Fibroblast of upper back skin (primary cell): ENCODE measurements at places on chromosomes 3 and 15.

DNA sequence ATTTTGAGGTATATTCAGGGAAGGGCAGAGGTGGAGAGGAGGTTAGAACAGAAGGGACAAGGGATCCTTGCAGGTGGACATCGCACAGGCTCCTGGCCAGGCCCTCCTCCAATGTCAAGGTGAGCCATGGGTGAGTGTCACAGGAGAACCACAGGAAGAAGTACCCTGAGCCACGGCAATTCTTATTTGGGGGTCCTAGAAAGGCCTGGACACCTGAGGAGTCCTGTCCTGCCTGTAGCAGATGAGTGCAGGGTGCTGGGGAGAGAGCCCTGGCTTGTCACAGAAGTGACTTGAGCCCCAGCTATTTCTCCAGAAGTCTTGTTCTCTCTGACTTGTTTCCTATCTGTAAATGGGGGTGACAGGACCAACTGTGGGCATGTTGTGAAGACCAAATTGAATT, 4.3 kb downstream of the SLC6A20 start:
- DNase-seq, result no peak

DNA sequence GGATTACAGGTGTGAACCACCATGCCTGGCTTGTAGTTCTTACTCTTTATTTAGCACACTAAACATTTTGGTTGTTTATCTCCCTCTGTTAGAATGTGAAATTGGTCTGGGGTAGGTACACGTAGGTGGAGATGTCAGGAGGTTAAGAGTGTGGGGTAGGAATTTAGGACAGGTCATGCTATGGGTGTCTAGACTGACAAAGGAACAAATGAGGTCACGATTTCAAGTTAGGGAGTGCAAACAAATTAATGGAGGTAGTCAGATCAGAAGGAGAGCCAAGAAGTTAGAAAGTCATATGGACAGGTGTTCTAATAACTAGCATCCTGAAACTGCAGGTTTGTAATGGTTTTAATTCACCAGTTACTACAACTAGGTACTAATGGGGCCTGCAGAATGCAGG, 19.8 kb downstream of the CDV3 start:
- no peak for DNase-seq

GRCh38 chr3:11944052-11944673, 60.0 kb upstream of the SYN2 start:
- no peak for DNase-seq

DNA sequence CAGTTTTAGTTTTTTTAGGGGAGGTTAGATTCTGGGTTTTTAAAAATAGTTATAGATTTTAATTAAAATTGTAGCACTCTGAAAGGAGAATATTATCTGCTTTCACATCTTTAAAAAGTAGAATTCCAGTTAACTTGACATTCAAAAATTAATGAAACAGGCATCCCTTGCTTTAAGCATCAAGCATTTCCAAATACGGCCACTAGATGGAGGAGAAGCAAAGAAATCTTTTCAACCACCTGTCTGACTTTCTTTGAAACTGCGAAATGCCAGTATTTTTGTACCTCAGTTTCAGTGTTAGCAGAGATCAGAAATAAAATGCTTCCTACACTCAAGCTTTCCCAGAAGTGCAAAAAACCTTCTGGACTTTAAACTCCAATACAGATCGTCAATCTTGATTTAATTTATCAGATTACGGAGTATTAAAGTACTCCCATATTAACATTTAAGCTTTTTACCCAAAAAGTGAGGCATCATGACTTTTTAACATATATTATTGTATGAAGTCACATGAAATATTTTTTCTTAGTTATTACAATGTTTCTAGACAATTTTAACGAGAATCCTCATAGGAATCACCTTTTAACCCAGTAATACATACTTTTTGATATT, 153.3 kb downstream of the P3H2 start:
- peak; percentile 62 for DNase-seq

DNA sequence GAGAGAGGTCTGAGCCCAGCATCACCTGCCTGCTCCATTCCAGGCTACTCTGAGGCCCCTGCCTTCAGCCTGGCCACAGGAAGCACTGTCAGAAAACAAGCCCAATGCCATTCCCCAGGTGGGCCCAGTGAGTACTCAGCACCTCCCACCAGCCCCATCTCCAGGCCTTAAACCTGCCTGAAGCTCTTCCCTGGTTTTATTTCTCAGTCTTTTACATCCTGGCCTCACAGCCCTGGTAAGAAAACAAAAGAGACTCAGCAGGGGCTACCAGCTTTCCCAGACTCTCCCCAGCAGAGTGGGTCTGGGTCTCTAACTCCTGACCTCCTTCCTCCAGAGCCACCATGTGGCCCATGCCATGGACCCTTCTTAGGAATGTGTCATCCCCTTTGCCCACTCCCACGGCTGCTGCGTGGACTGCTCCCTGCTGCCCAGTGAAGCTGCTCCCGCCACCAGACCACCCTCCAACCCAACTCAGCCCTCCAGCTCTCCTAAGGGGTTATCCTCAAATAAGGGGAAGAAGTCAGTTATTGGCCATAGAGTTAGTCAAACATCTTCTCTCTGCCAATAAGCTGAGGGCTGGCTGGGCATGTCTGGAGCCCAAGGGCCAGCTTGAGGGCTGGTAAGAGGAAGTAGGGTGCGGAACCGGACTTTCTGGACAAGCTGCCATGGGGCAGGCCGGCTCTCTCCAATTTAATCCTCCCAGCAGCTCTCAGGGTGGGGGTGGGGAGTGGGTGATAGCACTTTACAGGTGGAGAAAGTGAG, 116.7 kb upstream of the LINGO1 start:
- no peak for DNase-seq

GRCh38 chr15:88752951-88753350, 50.3 kb upstream of the ACAN start:
- DNase-seq, result peak; percentile 10

GRCh38 chr3:188578576-188579363, 424.8 kb downstream of the LPP start:
- DNase-seq, result peak; percentile 95

DNA sequence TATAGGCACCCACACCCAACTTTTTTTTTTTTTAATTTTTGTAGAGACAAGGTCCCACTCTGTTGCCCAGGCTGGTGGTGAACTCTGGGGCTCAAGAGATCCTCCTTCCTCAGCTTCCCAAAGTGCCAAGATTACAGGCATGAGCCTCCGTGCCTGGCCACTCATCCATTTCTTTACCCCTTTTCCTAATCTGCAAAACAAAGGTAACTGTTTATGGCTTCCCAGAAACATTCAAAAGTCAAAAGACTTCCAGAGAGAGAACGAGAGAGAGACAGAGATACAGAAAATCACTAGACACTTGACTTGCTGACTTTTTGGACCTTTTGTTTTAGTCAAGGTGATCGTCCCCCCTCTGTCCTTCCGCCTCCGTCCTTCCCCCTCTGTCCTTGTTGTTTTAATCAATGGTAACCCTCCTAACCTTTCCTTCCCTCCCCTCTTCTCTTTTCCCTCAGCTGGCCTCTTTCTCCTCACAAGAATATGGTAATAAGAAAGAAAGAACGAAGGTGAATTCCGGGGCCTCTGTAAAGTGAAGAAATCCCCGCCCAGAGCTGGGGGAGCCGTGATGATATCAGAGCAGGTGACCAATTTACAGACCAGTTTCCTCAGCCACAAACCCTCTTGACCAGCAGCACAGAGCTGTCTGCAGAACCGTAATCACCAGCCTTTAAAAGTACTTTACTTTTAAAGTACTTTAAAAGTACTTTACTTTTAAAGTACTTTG, 21.9 kb downstream of the KLHL6 start:
- DNase-seq, result no peak

GRCh38 chr3:197023241-197023997, 6.2 kb downstream of the MELTF start:
- no peak for DNase-seq

DNA sequence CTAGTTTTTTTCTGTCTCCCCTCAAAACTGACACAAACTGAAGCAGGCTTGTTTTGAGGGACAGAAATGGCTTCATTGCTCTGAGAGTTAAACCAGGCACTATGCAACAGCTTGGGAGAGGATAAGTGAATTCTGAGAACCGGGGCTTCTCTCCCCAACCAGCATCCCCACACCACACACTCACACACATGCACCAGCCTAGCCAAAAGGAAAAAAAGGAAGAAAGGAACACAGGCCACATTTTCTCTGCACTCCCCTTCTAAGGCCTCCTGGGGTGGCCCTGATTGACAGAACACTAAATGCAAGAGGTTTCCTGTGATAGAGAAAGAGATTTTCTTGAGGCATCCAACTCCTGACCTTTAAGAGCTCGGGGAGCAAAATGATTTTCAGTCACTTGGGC, 177.5 kb downstream of the TLE3 start:
- DNase-seq, result no peak

DNA sequence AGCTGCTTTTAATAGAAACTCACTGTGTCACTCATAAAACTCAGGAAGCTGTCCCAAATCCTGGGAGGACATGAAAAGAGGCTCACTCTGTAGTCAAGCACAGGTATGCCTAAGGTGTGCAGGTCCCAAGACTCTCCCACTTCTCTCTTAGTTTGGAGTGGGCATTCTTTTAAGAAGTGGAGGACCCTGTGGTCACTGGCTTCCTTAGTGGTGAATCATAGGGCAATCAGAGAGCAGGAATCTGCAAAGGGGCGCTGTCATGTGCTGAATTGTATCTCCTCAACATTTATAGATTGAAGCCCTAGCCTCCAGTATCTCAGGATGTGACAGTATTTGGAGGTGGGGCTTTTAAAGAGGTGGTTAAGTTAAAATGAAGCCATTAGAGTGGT, 47.2 kb upstream of the ZBTB38 start:
- DNase-seq, result peak; percentile 49

GRCh38 chr3:155805204-155805801, 775 bp downstream of the C3orf33 start:
- DNase-seq, result peak; percentile 12

DNA sequence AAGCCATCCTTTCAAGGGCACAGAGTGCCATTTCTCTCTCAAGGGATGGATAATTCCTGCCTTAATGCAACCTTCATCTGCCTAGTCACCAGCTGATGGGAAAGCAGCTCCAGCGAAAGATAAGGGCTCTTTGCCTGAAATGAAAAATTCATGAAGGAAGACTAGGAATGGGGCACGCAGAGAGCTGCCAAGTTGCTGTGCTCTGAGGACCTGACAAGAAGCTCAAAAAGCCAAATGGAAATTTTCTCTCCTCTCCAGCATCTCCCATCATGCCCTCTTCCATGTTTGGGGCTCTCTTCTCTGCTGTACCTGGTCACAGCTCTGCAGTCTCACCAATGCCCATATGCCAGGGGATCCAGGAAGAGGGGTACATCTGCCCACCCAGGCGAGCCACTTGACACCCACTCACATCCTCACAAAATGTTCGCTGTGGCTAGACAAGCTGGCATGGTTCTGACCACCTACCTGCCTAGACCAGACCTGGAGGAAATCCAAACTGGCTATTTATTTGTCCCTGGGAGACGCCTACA, 29.3 kb upstream of the ABHD2 start:
- DNase-seq, result no peak

- no peak for DNase-seq
Observed at GRCh38 chr15:91472316-91472756, 372.3 kb downstream of the SV2B start.

DNA sequence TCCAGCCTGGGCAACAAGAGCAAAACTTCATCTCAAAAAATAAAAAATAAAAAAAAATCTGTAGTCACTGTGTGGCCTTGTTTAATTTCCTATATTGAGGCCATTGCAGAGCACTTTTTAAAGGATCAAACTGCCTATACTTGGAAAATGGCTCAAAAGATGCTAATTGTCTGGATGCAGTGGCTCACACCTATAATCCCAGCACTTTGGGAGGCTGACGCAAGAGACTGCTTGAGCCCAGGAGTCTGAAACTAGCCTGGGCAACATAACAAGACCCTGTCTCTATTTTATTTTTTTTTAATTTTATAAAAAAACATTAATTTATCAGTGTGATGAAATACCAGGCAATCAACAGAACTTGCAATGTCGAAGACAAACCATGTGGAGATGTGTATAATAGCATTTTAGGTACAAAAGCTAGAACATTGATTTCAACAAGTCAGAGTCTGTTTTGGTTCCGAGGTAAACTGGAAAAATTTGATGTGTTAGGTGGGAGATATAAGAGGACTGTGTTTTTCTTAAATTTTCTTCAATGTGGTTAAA, 47.0 kb upstream of the SETD2 start:
- no peak for DNase-seq

GRCh38 chr3:65783117-65783516, 255.6 kb downstream of the MAGI1 start:
- peak; percentile 27 for DNase-seq

GRCh38 chr3:68893600-68894239, 38.6 kb downstream of the TAFA4 start:
- DNase-seq, result peak; percentile 41

DNA sequence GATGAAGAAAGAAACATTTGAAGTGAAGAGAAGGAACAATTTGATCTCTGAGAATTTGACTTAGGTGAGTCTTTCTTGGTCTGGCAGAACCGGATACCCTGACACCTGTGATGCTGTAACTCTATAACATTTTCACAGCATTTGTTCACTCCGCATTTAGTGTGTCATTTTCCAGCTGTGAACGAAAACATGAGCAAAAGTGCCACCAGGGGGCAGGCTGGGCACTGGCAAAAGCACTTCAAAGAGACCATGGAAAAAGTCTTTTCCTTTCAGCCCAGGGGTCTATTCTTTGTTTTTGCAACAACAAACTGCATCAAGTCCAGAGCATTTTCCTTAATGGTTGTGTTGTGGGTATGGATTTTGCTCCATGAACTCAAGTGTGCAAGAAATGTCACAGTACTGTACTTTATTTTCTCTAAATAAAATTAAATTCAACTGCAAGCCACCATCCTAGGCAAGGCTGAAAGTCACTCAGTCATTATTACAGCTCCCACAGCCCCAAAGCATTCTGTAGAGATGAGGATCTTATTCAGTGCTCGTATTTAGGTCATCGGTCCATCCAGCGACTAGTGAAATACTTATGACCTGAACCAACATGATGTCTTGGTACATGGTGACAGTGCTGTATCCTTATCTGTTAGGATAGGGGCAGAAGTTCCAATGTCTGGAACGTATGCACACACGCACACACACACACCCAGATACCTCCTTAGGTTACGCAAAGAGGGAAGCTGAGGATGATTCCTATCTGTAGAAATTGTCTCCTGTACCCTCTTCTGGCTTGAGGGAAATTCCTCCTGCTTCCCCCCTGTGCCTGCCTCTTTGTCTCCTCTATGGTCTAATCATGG, 125.5 kb downstream of the GADL1 start:
- DNase-seq, result peak; percentile 63

- DNase-seq, result peak; percentile 33
Observed at GRCh38 chr15:69410248-69410874, 3.8 kb upstream of the KIF23 start.

GRCh38 chr3:105715372-105715771, 153.4 kb downstream of the CBLB start:
- peak; percentile 71 for DNase-seq

DNA sequence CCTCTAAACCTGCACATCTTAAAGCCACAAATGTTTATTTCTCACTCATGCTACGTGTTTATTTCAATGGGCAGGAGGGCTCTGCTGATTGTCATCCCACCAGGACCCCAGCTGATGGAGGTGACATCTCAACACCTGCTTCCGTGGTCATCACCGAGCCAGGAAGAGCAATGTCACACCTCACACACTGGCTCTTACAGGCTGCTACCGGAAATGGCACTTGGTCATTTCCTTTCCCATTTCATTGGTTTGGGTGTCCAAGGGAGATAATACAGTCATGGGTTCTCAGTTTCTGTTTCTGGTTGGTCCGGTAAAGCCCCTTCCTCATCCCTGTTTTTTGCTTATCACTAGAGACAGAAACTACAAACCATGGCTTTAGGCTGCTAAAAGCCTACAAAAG, 41.9 kb downstream of the ABHD2 start:
- no peak for DNase-seq
